ENCODE measurements at places on chromosomes 16 and 17.

DNA sequence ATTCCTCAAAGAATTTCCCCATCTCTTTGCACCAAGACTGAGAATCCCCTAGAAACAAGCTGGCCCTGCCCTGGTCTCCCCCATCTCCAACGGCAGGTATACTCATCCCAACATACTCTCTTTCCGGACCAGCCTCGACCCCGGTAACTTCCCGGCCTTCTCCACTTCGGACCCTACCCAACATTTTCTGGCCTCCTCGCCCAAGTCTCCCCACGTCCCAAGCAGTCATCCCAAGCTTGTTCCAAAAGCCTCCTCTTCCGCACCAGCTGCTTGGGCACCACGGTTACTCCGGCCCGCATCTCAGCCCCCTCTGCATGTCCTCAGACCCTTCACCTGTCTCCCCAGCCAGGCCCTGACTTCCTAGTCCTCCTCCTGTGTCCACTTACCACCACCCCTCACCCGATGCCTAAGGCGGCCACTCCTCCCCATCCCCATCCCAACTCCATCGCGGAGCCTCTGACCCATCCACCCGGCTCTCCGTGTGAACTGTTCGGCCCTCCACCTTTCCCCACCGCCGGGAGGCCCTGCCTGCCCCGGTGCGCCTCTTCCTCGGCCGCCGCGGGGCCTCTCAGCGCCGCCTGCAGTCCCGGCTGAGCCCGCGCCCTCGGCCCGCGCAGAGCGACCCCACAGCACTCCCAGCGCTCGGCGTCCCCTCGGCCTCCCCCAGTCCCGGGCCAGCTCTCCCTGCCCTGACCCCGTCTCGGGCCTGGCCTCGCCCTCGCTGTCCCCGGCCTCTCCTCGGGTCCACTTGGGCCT lies 994 bp downstream of the PITPNA start:
- no peak for DNase-seq

DNA sequence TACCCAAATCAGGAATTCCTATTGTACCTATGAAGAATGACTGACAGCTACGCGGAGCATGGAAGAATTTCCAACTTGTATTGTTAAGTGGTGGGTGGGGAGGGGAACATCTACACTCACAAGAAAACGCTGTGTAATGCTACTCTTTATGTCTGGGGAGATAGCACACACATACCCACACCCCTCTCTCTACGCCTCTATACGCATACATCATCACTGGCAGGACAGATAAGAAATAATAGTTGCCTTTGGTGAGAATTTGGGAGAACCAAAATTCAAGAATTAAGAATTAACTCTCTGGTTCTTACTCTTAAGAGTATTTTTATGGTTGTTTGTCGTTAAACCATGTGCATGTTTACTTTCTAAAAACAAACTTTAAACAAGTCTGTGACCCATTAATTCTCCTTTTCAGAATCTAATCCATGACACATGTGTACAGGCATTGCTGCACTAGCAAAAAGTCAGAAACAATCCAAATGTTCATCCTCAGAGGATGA lies 33.9 kb downstream of the CREBBP start:
- no peak for DNase-seq

DNA sequence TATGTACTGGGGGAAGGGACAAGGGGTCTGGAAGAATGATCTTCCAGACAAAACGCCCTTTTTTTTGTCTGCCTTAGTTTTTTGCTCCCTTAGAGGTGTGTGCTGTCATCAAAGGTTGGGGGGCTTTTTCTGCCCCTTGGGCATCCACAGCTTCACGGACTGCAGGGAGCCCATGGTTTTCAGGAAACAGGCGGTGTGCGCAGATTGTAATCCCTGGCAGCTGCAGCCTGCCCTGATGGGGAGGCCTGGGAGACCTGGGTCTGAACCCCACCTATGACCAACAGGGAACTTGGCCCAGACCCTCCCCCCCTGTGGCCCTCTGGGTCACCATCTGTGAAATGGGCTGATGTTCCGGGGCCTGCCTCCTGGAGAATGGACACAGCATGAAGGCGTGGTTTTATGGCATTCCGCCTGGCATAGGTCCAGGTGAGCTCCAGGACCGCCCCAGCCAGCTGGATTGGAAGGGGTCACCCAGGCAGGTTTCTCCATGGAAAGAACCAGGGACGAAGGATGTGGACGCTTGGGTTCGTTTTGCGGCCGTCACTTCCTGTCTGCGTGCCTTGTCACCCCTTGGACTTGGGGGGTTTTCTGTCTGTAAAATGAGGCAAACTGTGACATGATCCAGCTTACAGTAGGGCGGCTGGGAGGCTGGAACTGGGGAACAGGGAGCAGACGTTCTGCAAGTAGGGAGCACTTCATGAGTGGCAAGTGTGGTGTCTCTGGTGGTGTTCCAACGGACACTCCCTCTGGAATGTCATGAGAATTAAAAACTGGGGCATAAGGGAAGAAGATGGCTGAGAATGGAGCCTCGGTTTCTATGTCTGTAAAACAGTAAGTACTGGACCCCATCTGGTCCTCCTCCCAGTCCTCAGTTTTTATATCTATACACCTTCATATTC lies 1.5 kb downstream of the CPNE2 start:
- DNase-seq, result no peak

GRCh38 chr17:60601447-60602384 lies 1.7 kb downstream of the PPM1D start:
- DNase-seq, result peak; percentile 58

- DNase-seq, result no peak
These were observed 31.3 kb downstream of the METRNL start for GRCh38 chr17:83110735-83111134.

DNA sequence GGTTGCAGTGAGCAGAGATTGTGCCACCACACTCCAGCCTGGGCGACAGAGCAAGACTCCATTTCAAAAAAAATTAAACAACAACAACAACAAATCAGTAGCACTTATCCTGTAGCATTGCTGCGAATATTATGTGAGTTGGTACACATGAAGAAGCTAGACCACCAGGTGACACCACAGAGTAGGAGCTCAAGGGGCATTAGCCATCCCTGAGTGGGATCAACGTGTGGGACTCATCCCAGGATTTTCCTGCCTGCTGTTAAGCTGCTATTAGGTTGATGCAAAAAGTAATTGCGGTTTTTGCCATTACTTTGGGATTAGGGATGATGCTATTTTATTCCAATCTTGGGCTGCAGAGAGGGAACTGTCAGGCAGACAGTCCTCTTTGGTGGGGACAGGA lies 47.2 kb downstream of the OTOA start:
- DNase-seq, result no peak

DNA sequence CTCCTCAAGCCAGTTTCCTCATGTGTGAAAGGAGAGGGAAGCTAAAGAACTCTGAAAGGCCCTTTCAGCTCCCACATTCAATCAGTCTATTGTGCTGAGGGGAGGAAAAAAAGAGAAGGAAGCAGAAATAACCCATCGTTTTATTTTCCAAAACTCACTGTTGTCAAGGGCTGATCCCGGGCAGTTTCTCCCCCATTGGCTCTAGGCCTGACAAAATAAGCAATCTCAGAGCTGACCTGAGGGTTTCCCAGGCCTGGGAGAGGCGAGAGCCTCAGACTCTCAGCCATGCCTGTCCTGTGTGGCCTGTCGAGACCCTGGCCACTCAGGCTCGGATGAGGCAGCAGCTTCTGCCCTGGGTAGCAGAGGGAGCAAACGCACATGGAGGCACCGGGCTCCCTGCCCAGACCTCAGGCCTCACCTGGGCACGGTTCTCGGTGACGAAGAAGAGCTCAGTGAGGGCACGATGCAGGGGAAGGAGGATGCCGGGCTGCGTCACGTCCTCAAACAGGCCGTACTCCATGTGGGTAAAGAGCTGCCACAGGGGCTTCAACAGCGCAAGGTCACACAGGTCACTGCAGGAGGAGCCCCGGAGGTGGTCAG lies 45.0 kb upstream of the ATP2A3 start:
- DNase-seq, result no peak
